Left ventricle myocardium inferior (tissue), 1 donor: ENCODE measurements at places on chromosomes 6 and 20. TPM values are rescaled to one million over a fixed set of nuclear protein-coding genes. Genes with fewer than 3 reads are reported as not detected.
A peak's percentile ranks its signal among the peaks of the same experiment; 100 is the strongest.

Gene TFAP2C
- total RNA-seq: 0.19 TPM

Gene PRRT1
- 1.0 TPM for total RNA-seq

Gene TNFAIP3
- total RNA-seq: 7.0 TPM

Gene C6orf132
- total RNA-seq: 1.4 TPM

Gene SNX21
- total RNA-seq: 24.7 TPM

Gene FOXF2
- total RNA-seq: 0.30 TPM

Gene ECHDC1
- total RNA-seq: 39.7 TPM

Gene DEFB124
- not detected for total RNA-seq

Gene PROCR
- 9.8 TPM for total RNA-seq

Gene CALHM4
- not detected for total RNA-seq

Gene CENPW
- 1.2 TPM for total RNA-seq

Gene LIN28B
- total RNA-seq: not detected

GRCh38 chr6:41630946-41631345 is 7.3 kb upstream of the MDFI start:
- no peak overlapping the region for H3K27ac ChIP-seq
- H3K36me3 ChIP-seq: no peaks in the 10 kb centered on the region
- no peak overlapping the region for H3K4me3 ChIP-seq
- no peak for DNase-seq

DNA sequence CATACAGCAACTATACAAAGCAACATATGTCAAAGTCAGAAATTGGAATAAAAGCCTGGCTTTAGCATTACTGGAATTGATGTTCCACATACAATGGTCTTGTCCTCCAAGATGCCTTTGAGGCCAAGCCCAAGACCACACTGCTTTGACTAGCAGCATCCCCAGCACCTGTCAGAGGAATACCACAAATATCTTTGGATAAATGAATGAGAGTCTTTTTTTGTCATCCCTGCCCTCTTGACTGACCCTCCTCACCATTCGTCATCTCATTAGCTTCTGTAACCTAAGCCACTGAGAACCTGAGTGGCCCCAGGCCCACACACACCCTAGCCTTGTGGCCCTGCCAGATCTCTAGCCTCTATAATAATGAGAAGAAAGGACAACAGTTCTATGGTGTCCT is 48.5 kb downstream of the TNFRSF21 start:
- no peak for DNase-seq
- no peak overlapping the region for H3K4me3 ChIP-seq
- H3K27ac ChIP-seq: no peak overlapping the region
- H3K36me3 ChIP-seq: no peaks in the 10 kb centered on the region
- H3K4me1 ChIP-seq: peaks cover 13% of the 10 kb centered on the region
- H3K27me3 ChIP-seq: peaks cover 5% of the 10 kb centered on the region

- no peaks in the 10 kb centered on the region for H3K36me3 ChIP-seq
- no peak for DNase-seq
- no peaks in the 10 kb centered on the region for H3K27me3 ChIP-seq
- no peak overlapping the region for H3K27ac ChIP-seq
- H3K4me1 ChIP-seq: peaks cover 78% of the 10 kb centered on the region
These were observed 30.8 kb downstream of the RRBP1 start for GRCh38 chr20:17651129-17651759.

- H3K4me1 ChIP-seq: peaks cover 43% of the 10 kb centered on the region
- DNase-seq: no peak
- no peaks in the 10 kb centered on the region for H3K36me3 ChIP-seq
- no peak overlapping the region for H3K4me3 ChIP-seq
These were observed 145.8 kb downstream of the PLCB4 start for GRCh38 chr20:9214685-9215084.

- H3K4me3 ChIP-seq: no peak overlapping the region
- H3K4me1 ChIP-seq: no peaks in the 10 kb centered on the region
- no peaks in the 10 kb centered on the region for H3K27me3 ChIP-seq
- H3K36me3 ChIP-seq: no peaks in the 10 kb centered on the region
- H3K27ac ChIP-seq: no peak overlapping the region
These were observed 140.7 kb upstream of the BMP2 start for GRCh38 chr20:6626805-6627204.

GRCh38 chr6:135179372-135179771 is 1.7 kb upstream of the MYB start:
- peaks cover 30% of the 10 kb centered on the region for H3K27me3 ChIP-seq
- no peak overlapping the region for H3K4me3 ChIP-seq
- no peak overlapping the region for H3K27ac ChIP-seq
- no peak for DNase-seq
- H3K4me1 ChIP-seq: peaks cover 35% of the 10 kb centered on the region

GRCh38 chr6:11732036-11732631 is 46.5 kb downstream of the ADTRP start:
- peaks cover 33% of the 10 kb centered on the region for H3K27me3 ChIP-seq
- H3K36me3 ChIP-seq: no peaks in the 10 kb centered on the region

- peak; percentile 25 for DNase-seq
- no peaks in the 10 kb centered on the region for H3K4me1 ChIP-seq
- no peaks in the 10 kb centered on the region for H3K36me3 ChIP-seq
- no peak overlapping the region for H3K27ac ChIP-seq
- no peaks in the 10 kb centered on the region for H3K27me3 ChIP-seq
- H3K4me3 ChIP-seq: no peak overlapping the region
These were observed 560.0 kb downstream of the C6orf118 start for GRCh38 chr6:164749221-164750064.

- no peaks in the 10 kb centered on the region for H3K27me3 ChIP-seq
- H3K36me3 ChIP-seq: no peaks in the 10 kb centered on the region
- peaks cover 42% of the 10 kb centered on the region for H3K4me1 ChIP-seq
- H3K27ac ChIP-seq: peak overlapping the region; percentile 79
These were observed 1.1 kb downstream of the SPTLC3 start for GRCh38 chr20:13009682-13010406.

- H3K27ac ChIP-seq: no peak overlapping the region
- no peak for DNase-seq
- no peaks in the 10 kb centered on the region for H3K4me1 ChIP-seq
- H3K27me3 ChIP-seq: no peaks in the 10 kb centered on the region
- no peak overlapping the region for H3K4me3 ChIP-seq
These were observed 88.1 kb downstream of the PRSS35 start for GRCh38 chr6:83600459-83600858.

GRCh38 chr6:20893412-20893811 is 359.2 kb downstream of the CDKAL1 start:
- no peaks in the 10 kb centered on the region for H3K36me3 ChIP-seq
- H3K27ac ChIP-seq: no peak overlapping the region
- no peak overlapping the region for H3K4me3 ChIP-seq
- H3K4me1 ChIP-seq: no peaks in the 10 kb centered on the region

GRCh38 chr6:10852361-10852960 is 14.1 kb upstream of the MAK start:
- H3K4me1 ChIP-seq: no peaks in the 10 kb centered on the region
- no peaks in the 10 kb centered on the region for H3K36me3 ChIP-seq
- no peak overlapping the region for H3K4me3 ChIP-seq
- H3K27ac ChIP-seq: no peak overlapping the region
- no peak for DNase-seq

- no peak overlapping the region for H3K27ac ChIP-seq
- H3K4me1 ChIP-seq: no peaks in the 10 kb centered on the region
- no peaks in the 10 kb centered on the region for H3K27me3 ChIP-seq
- DNase-seq: no peak
- H3K36me3 ChIP-seq: peaks cover 15% of the 10 kb centered on the region
- H3K4me3 ChIP-seq: no peak overlapping the region
These were observed 19.8 kb downstream of the ERGIC3 start for GRCh38 chr20:35561671-35562070.

DNA sequence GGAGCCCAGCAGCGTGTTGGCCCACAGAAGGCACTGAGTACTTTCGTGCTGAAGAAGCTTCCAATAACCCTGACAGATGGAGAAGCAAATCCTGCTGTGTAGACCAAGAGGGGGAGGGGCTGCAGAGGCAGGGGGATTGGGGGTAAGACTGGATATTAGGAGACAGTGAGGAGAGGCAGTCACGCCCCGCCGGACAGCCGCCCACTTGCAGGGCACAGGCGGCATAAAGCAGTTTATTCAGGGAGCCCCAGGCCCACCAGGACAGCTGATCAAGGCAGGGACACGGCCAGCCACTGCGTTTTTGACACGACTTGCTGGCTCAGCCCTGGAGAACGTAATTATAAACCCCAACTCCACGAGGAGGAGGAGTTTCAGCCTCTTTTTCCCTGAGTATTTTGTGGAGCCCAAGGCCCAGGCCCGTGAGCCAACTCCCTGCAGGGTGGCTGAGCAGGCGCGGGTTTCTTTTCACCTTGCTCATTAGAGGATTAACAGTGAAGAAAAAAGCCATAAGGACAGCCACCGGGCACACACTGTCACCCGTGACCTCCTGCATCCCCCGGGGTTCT is 177.9 kb downstream of the TFAP2C start:
- H3K27ac ChIP-seq: no peak overlapping the region
- no peak overlapping the region for H3K4me3 ChIP-seq
- no peak for DNase-seq
- no peaks in the 10 kb centered on the region for H3K36me3 ChIP-seq

DNA sequence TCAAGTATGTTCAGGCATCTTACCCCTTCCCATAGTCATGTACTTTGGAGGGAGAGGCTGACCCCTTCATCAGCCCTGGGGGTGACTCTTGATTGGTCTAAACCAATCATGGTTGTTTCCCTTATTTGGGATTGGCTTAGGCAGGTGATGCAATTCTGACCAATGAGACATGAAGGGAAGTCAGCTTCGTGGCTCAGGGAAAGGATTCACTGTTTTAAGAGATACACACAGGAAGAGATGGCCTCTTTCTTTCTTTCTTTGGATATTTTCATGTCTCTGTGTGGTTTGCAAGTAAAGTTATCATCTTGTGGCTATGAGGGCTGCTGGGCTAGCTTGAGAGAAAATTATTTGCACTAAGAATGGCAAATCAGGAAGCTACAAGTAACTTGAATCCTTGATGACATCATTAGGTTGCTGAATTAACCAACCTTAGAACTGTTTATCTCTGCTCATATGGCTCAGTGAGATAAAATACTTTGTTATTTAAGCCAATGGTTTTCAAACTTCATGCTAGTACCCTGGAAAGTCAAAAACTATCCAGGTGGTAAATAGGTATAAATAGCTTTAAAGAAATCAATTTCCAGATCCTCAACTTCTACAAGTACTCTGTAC is 144.2 kb upstream of the CENPW start:
- H3K4me1 ChIP-seq: no peaks in the 10 kb centered on the region
- peaks cover 4% of the 10 kb centered on the region for H3K36me3 ChIP-seq
- H3K27ac ChIP-seq: no peak overlapping the region
- no peaks in the 10 kb centered on the region for H3K27me3 ChIP-seq

DNA sequence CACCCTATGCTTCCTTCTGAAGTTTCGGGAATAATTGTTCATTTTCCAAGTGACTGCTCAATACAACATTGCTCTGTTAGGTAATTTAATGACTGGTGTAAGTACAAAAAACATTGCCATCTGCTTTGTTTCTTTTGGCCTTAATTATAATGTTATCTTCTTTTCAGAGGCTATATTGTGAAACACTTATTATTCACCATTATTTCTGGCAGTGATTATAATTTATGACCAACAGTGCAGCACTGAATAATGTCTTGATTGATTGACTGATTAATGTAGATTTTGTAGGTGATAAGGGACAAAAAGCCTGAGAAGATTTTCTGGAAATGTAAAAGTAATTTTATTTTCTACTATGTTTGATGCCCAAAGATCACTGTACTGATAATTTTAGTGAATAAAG is 377.7 kb downstream of the PLCB1 start:
- H3K36me3 ChIP-seq: no peaks in the 10 kb centered on the region
- no peak overlapping the region for H3K4me3 ChIP-seq
- peaks cover 7% of the 10 kb centered on the region for H3K4me1 ChIP-seq
- DNase-seq: no peak
- no peak overlapping the region for H3K27ac ChIP-seq

DNA sequence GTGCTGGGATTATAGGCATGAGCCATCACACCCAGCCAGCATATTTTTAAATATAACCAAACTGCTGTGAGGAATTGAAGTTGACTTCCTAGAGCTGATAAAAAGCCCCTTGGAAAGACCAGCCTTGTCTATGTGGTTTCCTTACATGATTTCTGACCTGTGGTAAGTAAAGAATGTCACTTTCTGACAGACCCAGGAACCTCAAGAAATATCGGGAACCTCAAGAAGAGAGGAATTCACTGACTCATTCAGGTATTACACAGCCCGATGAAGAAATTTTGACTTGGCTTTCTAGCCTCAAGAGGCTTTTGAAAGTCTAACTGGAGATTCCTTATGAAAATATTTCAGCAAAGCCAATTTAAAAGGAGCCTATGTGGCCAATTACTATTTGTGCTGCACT is 71.8 kb downstream of the FOXF2 start:
- no peaks in the 10 kb centered on the region for H3K4me1 ChIP-seq
- H3K36me3 ChIP-seq: no peaks in the 10 kb centered on the region
- H3K27me3 ChIP-seq: peaks cover 38% of the 10 kb centered on the region
- no peak overlapping the region for H3K27ac ChIP-seq
- no peak overlapping the region for H3K4me3 ChIP-seq

GRCh38 chr6:139829576-139829975 is 455.1 kb upstream of the CITED2 start:
- H3K4me1 ChIP-seq: peaks cover 14% of the 10 kb centered on the region
- H3K4me3 ChIP-seq: no peak overlapping the region
- H3K36me3 ChIP-seq: no peaks in the 10 kb centered on the region
- no peak overlapping the region for H3K27ac ChIP-seq
- no peaks in the 10 kb centered on the region for H3K27me3 ChIP-seq

DNA sequence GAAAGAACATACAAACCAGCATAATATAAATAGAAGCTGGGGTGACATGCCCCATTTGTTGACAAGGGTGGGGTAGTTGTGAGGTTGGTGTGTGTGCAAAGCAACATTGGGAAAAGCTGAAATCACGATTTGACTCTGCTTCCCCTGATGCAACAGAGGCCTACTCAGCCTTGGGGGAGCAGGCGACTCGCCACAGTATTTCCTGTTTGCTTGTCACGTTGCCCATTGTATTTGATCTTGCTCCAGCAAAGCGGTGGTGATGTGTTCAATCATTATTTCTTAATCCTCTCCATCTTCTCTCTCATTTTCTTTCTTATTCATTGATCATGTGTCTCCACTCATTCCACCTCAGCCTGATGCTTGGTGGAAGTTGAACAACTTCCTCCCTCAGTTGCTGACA is 165.8 kb upstream of the CITED2 start:
- no peak overlapping the region for H3K27ac ChIP-seq
- no peaks in the 10 kb centered on the region for H3K27me3 ChIP-seq
- H3K4me1 ChIP-seq: no peaks in the 10 kb centered on the region
- H3K4me3 ChIP-seq: no peak overlapping the region
- no peak for DNase-seq

GRCh38 chr6:143194095-143194589 is 133.5 kb downstream of the AIG1 start:
- H3K4me1 ChIP-seq: peaks cover 24% of the 10 kb centered on the region
- no peak for DNase-seq
- H3K27ac ChIP-seq: no peak overlapping the region
- no peaks in the 10 kb centered on the region for H3K27me3 ChIP-seq
- no peak overlapping the region for H3K4me3 ChIP-seq
